Activated naive CD4-positive, alpha-beta T cell treated with Interleukin-2 at 50 U/mL for 16 hours (primary cell): ENCODE measurements at places on chromosomes 6 and 20.

GRCh38 chr20:653590-654416, 803 bp upstream of the SRXN1 start:
- DNase-seq, result no peak

- no peak for DNase-seq
These were observed 131.3 kb downstream of the HACE1 start for GRCh38 chr6:104728448-104728847.

DNA sequence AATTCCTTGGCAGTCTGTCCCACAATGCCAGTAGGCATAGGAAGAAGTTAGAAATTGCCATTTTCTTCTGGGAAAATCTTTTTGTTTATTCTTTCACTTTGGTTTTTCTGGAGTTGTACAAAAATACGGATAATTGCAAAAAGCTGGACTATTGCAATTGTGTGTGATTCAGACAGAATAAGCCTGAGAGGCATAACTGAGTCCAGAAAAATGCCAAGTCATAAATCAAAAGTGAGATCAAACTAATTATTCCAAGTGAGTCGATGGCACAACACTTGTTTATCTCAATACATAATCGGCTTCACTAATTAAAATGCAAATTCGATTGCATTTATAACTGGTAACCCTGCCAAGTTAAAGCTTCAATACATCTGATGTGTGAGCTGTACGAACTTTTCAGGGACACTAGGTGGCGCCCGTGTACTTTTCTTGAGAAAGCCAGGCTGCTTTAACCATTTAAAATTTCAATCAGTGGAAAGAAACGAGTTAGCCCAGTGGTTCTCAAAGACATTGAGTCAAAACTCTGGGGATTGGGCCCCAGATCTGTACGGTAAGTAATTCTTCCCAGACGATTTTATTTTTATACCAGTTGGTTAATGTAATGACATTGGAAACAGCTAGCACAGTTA, 102.6 kb downstream of the LAMP5 start:
- DNase-seq, result peak; percentile 47

DNA sequence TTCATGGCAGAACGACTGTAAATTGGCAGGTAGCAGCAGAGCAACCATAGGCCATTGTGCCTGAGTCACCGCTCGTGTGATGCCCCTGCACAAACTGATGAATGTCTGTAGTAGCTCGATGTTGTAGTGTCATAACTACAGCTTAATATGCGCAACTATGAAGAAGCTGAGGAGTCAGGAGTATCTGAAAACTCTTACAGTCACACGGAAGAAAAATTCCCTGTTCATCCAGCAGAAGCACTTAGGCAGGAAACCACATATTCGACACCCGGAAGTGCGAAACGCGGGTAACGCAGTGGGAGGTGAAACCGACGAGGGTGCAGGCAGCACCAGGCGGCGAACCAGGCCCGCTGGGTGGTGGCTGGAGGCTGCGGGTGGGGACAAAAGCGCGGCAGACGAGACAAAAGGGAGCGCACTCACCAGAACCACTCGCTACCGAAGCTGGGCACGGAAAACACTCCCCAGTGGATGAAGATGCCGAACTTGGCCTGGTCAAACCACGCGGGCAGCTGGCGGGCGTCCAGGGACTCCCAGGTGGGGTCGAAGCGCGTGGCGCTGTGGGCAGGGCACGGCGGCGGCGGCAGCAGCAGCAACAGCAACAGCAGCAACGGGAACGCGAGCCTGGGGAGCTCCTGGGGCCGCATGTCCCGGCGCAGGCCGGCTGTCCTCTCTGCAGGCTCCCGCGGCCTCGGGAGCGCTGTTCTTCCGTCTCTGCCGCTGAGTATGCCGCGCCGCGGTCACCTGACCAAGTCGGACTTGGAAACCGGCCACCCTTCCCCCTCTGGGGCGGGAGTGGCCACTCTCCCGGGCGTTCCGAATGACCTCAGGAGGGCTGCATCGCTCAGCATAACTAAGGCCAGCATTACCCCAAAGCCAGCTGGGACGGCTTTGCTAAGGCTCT, at the start of gene FUCA2:
Gene FUCA2, minus strand, starts transcription at position 730 of the 901 bp plus-strand sequence. Its CDS starts 86 bp downstream, at position 644.
- peak; percentile 76 for DNase-seq

- DNase-seq, result no peak
These were observed 133.7 kb downstream of the PTCHD4 start for GRCh38 chr6:47977314-47977713.

- DNase-seq, result no peak
These were observed 68.6 kb downstream of the QKI start for GRCh38 chr6:163483107-163483506.

DNA sequence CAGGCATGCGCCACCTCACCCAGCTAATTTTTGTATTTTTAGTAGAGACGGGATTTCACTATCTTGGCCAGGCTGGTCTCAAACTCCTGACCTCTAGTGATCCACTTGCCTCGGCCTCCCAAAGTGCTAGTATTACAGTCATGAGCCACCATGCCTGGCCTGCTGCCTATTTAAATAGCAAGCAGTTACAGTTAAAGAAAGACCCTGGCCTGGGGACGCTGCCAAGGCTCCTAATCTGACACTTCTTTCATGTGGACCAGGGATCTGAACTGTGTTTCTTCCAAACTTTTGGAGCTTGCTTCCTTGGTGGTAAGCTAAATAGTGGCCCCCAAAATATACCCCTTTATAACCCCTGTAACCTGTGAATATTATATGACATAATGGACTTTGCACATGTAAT, 15.3 kb downstream of the PPARD start:
- no peak for DNase-seq

- DNase-seq, result no peak
These were observed 211.5 kb downstream of the GRM1 start for GRCh38 chr6:146240322-146240721.

- no peak for DNase-seq
These were observed 180.2 kb downstream of the PACRG start for GRCh38 chr6:162907876-162908481.

GRCh38 chr6:66538551-66539135, 831.6 kb upstream of the EYS start:
- DNase-seq, result no peak

DNA sequence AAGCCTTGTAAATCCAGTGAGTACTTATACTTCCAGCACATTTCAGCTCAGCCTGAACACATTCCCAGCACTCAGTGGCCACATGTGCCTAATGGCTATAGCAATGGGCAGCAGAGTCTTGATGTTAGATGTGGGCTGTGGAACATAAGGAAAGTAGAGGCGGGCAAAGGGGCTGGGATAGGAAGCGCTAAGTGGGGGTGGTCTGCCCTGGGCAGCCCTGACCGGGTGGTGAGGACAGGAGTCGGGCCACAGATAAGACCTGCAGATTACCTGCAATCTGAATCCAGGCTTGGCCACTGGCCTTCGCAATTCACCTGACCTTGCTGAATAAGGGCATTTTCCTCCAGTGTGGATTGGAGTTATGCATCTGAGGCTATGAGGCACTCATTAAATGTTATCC, 11.1 kb upstream of the HMGA1 start:
- DNase-seq, result no peak

DNA sequence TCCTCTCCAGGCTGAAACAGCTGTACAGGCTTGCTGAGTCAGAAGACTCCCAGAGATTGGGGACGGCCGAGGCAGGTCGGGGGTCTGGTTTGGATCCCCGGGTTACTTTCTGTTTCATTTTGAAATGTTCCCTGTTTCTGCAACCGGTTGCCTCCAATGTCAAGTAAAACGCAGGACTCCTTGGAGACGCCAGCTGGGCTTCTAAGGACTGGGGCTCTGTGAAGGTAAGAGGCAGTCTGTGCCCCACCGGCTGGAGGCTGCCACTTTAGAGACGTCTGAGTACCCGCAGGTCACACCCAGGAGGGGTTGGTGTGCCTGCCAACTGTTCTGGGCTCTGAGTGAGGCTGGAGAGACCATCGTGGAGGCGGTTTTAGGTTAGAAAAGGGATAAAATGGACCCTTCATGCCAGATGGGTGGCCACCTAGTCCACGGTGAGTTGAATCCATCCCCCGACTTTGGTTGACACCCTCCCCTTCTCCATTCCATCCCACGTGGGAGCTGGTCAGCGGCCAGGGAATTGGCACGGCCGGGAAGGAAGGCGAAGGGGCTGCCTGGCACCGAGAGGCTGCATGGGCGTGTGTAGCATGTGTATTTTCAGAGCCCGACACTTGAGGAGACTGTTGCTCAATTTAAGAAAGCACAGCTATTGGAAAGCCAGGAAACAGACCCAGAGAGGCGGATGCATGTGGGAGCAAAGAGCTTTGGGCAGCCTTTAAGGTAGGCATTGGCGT, 240.9 kb downstream of the PHACTR1 start:
- DNase-seq, result peak; percentile 7

GRCh38 chr6:65707126-65707826, at the start of gene EYS:
Gene EYS, minus strand, starts transcription at chr6:65707226. Its CDS starts 211,816 bp downstream, at chr6:65495410.
- DNase-seq, result no peak

GRCh38 chr20:62764156-62764935, 31.9 kb upstream of the MRGBP start:
- no peak for DNase-seq

DNA sequence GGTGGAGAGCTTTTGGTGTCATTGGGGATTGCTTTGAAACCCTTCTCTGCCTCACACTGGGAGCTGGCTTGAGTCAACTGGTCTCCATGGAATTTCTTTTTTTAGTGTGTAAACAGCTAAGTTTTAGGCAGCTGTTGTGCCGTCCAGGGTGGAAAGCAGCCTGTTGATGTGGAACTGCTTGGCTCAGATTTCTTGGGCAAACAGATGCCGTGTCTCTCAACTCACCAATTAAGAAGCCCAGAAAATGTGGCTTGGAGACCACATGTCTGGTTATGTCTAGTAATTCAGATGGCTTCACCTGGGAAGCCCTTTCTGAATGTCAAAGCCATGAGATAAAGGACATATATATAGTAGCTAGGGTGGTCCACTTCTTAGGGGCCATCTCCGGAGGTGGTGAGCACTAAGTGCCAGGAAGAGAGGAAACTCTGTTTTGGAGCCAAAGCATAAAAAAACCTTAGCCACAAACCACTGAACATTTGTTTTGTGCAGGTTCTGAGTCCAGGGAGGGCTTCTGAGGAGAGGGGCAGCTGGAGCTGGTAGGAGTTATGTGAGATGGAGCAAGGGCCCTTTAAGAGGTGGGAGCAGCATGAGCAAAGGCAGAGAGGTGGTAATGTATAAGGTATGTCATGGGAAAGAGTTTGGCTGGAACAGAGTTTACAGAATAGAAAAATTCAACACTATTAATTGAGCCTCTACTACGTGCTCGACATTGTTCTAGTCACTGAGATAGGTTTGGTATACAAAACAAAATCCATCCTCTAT, 31.2 kb downstream of the SRSF3 start:
- DNase-seq, result no peak

DNA sequence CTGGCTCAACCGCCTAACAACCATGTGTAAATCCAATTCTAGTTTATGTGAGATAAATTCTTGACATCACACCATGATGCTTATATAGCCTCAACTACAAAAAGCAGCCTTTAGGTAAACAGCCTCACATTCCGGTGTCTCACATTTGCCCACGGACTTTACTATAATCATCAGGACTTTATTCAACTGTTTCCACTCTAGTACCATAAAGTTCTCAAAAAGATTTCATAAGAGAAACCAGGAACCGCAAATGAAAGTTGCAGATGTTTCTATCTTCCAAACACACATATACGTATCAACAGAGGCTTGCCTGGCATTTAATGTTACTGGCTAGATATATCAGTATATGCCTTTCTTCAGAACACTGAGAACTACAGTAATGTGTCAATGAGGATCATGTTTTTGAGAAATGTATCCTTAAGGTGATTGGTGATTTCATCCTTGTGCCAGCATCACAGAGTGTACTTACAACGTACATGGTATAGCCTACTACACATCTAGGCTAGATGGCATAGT, 80.0 kb downstream of the EPB41L2 start:
- DNase-seq, result no peak

- no peak for DNase-seq
These were observed 57.2 kb downstream of the KLHL31 start for GRCh38 chr6:53608396-53608795.

DNA sequence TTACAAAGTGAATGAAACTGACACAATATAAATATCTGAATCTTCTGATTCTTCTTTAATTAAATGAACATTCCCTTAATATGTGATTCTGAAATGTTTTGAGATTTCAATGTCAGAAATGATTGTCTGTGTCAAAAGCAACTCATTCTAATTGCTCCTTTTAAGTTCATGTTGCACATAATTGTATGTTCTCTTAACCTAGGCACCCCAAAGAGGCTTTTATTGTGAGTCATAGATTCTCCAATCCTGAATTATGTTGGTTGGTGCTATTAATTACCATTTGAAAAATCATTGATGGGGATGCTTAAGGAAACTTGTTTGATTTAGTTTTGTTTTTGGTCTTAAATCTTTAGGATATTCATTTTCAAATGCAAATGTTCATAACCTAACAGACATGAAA, 829.7 kb upstream of the CITED2 start:
- no peak for DNase-seq

DNA sequence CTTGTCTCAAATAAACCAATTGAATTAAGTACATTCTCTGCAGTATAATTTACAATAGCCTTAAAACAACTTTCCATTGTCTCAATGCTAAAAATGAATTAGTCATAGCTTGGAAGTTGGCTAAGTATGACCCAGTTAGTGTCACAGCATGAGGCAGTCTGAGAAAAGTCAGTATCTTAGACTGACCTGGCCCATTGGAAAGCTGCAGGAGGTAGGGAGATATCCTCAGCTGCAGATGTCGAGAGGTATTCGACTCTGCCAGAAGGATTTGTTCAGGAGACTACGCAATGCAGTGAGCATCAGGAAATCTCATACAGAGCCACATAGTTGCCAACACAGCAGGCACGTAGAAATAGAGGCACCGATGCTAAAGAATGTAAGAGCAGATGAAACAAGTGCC, 350.9 kb upstream of the NRSN1 start:
- DNase-seq, result no peak

DNA sequence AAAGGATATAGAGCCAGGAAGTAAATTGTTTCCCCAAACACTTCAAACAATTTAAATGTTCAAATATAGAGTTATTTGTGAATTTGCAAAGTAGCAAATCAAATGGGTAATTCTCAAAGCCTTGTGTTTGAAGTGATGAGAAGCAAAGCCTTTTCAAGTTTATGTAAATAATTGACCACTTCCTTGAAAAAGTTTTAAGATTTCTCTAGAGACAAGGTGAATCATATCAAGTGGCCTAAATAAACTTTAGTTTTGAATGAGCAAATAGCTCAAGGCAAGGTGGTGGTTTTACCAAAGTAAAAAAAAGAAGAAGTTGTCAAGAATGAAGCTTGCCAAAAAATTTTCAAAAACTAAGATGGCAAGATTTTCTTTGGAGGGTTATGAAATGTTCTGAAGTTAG, 42.6 kb upstream of the IFNGR1 start:
- no peak for DNase-seq

- no peak for DNase-seq
These were observed 1.5 kb downstream of the RALY start for GRCh38 chr20:33995053-33995831.

GRCh38 chr6:148745926-148746325, 904 bp upstream of the UST start:
- DNase-seq, result no peak
